Kidney capillary endothelial cell (primary cell): ENCODE measurements at places on chromosomes 7 and 10.

- no peak for DNase-seq
Observed at GRCh38 chr10:131980321-131980720, 1.4 kb downstream of the BNIP3 start.

DNA sequence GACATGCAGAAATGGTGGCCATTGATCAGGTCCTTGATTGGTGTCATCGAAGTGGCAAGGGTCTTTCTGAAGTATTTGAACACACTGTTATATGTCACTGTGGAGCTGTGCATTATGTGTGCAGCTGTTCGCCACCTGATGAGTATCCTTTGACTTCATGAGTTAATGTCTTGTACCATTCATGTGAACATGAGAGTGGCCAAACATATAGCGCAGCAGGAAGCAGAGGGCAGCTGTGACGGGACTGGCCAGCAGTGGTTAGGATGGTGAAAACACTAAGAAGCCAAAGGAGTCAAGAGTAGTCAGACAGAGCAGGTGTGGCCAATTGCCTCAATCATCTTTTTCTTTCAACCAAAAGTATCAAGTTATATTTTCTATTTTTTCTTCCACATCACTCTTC lies 167.4 kb downstream of the IMMP2L start:
- DNase-seq = no peak

DNA sequence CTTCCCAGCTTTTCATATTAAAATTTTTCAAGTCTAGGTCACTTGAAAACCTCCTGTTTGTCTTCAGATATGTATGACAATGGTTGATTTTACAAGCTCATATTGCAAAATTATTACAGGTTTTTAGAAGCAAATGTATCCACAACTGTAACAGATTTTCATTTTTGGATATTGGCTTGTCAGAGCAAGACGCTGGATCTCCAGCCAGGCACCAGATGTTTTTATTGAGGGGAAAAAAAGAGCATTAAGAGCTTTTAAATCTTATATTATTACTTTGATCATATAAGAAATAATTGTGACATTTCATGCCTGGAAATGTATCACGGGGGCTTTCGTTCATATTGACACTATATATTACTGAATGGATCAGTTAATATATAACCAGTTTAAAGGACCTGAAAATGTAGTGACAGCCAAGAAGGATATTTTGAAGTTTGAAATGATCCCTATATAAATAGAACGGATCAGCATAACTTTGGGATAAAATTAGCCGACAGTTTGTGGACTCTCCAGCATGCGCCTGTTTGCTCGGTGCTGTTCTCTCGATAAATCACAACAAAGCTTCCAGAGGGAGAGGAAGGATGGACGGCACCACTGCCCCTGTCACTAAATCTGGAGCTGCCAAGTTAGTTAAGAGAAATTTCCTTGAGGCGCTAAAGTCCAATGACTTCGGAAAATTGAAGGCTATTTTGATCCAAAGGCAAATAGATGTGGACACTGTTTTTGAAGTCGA lies at the start of gene ASB4:
ASB4 (plus strand) TSS at position 553 of the 733 bp plus-strand sequence; CDS start at position 582, 29 bp downstream.
- DNase-seq = no peak

DNA sequence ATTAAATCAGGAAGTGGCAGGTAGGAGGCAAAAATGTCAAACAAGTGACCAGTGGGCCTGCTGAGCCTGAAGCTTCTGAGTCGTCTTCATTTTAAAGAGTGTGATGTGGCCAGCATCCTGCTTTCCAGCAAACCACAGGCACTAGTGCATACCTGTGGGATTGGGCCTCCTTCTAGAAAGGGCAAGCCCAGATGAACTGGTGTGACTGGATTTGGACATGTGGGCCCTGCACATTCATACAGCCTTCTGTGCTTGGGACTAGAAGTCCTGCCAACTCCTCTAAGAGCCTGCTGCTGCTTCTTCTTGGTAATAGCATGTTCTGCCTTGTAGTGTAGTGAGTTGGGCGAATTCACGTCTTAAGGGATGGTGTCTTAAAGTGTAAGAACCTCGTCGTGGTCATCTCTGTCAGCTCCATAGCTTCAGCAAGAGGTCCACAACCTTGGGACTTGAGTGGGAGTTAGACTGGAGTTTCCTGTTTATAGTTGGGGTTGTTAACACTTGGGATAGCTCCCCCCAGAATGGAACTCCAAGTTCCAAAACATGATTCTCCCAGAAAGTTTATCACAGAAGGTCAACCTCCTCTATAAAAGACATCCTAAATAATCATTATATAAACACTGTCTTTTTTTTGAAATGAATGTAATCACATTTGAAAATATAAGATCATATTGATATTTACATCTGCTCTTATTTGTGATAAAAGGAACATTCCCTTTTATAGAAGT lies 11.2 kb downstream of the BMPER start:
- no peak for DNase-seq

GRCh38 chr7:150357771-150358427 lies 10.7 kb upstream of the REPIN1 start:
- no peak for DNase-seq

- no peak for DNase-seq
Observed at GRCh38 chr10:120996456-120997034, 145.4 kb downstream of the WDR11 start.

DNA sequence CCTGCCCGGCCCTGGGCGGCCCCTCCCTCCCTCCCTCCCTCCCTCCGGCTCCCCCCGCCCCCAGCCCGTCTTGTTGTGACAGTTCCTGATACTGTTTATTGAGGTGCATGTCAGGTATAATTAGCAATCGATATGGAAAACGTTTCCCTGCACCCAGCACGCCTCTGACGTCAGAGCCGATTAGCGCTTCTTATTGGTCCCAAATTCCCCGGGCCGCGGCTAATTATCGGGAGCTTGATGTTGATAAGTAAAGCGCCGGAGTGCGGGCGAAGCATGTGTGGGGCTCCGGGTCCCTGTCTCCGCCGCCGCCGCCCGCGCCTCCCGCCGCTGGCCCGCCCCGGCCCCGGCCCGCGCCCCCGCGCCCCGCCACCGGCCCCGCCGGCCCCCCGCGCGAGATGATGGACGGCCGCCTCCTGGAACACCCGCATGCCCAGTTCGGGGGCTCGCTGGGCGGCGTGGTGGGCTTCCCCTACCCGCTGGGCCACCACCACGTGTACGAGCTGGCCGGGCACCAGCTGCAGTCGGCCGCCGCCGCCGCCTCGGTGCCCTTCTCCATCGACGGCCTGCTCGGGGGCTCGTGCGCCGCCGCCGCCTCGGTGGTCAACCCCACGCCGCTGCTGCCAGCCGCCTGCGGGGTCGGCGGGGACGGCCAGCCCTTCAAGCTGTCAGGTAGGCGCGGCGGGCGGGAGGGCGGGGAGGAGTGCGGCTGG lies at the start of gene UNCX:
UNCX (plus strand) TSS at position 250 of the 710 bp plus-strand sequence; CDS start at position 396, 146 bp downstream.
- no peak for DNase-seq

DNA sequence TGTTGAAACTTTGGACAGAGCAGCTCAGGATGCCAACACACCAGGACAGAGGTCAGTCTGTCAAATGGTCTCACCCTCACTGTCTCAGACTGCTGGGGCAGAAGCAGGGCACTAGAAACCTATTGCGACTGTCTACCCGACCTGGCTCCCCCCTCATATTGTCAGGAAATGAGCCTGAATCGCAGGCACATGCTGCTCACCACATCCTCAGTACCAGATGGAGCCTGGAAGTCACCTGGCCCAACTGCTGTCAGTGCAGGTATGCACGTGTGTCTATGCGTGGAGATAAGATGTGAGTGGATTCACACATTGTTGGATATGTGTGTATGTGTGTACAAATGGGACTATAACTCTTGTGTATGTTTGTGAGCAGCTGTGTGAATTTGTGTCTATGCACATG lies 3.2 kb upstream of the CDHR1 start:
- no peak for DNase-seq

- no peak for DNase-seq
Observed at GRCh38 chr10:78763651-78764395, 304.9 kb upstream of the ZMIZ1 start.

- no peak for DNase-seq
Observed at GRCh38 chr10:91312382-91312733, 91.9 kb downstream of the PCGF5 start.

- DNase-seq = no peak
Observed at GRCh38 chr7:50208378-50208982, 96.0 kb upstream of the IKZF1 start.

- DNase-seq = peak; percentile 21
Observed at GRCh38 chr7:105016709-105017656, 3.0 kb downstream of the KMT2E start.

DNA sequence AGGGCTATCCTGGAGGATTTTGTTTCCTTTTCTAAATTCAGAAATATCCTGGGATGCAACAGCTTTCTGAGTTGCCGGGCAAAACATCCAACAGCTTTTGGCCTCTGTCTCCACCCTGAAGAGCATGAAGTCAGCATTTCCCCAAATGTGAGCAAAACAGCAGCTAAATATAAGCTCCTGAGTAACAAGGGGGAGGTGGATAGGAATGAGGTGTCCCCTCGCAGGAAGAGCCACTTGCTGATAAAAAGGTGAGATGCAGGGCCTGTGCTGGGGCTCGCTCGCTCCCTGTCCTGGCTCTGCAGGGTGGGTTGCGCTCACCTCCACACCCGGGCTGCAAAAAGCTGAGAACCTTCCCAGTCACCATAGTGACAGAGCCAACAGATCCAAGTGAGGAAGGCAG lies 264.3 kb downstream of the ZEB1 start:
- DNase-seq = no peak

- DNase-seq = no peak
Observed at GRCh38 chr7:100426516-100426915, 2.0 kb downstream of the ZCWPW1 start.

GRCh38 chr7:73647725-73648592 lies 19.7 kb upstream of the VPS37D start:
- DNase-seq = no peak

DNA sequence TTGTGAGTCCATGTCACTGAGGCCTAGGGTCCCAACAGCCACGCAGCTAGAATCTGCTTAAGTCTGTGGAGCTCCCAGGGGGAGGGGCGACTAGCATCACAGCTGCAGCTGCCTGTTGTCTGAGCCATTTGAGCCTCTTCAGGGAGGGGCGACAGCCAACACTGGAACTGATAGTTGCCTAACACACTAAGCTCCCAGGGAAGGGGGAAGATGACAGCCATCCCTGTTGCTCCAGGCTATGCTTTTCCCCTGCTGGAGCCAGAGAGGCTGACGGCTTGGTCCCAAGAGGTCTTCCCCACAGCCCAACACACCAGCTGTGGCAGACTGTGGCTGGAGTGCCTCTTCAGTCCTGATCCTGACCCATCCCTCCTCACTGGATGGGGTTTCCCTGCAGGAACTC lies 817.5 kb downstream of the NXPH1 start:
- DNase-seq = no peak

- no peak for DNase-seq
Observed at GRCh38 chr7:91020636-91021385, 243.4 kb upstream of the FZD1 start.

- DNase-seq = no peak
Observed at GRCh38 chr7:22154143-22154529, 202.8 kb downstream of the RAPGEF5 start.

- no peak for DNase-seq
Observed at GRCh38 chr7:17773289-17773626, 167.0 kb downstream of the SNX13 start.

DNA sequence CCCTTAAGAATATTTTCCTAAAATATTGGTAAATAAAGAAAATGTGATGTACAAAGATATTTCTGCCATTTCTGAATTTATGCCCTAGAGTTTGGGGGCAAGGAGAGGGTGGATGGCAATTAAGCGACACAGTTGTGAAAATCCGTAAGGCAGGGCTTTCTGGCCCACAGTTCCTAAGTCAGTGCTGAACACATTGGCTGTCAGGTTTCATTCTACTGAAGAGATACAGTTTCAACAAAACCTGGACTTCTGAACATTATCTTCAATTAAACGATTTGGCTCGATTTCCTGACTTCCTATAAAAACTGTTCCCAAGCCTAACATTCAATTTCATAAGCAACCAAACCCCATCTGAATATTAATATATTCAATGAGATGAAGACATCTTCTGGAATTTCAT lies 61.1 kb upstream of the NEBL start:
- no peak for DNase-seq

DNA sequence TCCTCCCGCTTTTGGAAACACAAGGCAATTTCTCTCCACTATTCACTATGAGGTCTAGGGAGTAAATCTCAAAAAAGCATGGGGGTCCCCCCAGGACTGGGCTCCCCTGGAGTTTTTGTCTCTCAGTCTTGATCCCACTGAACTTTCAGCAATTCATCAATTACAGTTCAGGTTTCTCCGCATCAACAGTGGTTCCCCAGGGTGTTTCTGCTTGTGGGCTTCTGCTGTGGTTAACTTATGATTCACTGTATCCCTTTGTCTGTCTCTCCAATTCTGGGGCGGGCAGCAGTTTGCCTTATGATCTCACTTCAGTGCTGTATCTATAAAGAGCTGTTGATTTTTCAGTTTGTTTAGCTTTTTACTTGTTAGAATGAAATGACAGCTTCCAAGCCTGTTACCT lies 142.6 kb upstream of the CDC14C start:
- no peak for DNase-seq

- no peak for DNase-seq
Observed at GRCh38 chr7:131183611-131184119, 144.0 kb upstream of the MKLN1 start.

GRCh38 chr10:79610601-79611191 lies at the start of gene SFTPA1:
TSS of gene SFTPA1 (plus strand) at chr10:79610939. CDS start at chr10:79611826, 887 bp downstream.
- no peak for DNase-seq

- DNase-seq = no peak
Observed at GRCh38 chr10:98055841-98056516, 25.6 kb upstream of the CRTAC1 start.

DNA sequence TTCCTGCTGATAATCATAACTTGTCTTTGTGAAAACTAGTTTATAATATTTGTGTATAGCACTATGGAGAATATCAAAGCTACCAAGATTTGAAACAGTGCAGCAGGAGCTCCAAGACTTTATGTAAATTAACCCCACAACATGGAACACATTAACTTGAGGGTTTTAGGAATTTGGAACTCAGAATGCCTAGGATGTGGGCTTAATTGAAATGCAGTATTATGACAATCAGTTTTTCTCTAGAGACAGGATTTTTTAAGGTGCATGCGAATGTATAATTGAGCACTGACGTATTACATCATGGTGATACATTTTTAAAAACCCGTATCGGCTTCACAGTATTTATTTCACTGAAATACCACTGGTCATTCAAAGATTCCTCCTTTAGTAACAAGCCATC lies 313.1 kb upstream of the DGKB start:
- no peak for DNase-seq

GRCh38 chr10:94006591-94007550 lies 13.1 kb downstream of the PLCE1 start:
- no peak for DNase-seq

DNA sequence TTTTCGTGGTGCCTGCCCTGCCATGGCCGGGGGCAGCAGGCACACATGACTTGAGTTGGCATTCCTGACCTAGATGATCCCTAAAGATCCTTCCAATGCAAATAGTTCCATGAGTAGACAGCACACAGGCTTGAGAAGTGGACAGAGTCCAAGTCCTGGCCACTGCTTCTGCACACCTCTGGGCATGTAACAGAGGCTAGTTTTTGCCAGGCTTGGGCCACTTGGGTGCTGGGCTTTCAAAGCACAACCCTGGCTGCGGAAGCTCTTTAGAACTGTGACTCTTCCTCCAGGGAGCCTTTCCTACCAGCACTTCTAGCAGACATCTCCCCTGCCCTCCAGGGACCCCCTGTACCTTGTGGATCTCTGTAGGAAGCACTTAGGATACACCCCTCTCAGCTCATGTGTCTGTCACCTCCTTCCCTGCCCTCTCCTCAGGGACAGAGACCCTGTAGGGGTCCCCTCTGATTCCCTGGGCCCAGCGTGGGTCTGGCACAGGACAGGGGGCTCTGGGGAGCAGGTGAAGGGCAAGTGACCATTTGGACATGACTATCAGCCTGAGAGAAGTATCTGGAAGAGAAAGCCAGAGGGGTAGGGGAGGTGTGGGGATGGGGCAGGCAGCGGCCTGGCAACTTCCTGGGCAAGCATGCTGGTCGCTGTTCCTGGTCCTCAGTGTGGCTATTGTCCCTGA lies 36.2 kb downstream of the ZCCHC24 start:
- no peak for DNase-seq
